ENCODE measurements at places on chromosomes 13 and 19.

DNA sequence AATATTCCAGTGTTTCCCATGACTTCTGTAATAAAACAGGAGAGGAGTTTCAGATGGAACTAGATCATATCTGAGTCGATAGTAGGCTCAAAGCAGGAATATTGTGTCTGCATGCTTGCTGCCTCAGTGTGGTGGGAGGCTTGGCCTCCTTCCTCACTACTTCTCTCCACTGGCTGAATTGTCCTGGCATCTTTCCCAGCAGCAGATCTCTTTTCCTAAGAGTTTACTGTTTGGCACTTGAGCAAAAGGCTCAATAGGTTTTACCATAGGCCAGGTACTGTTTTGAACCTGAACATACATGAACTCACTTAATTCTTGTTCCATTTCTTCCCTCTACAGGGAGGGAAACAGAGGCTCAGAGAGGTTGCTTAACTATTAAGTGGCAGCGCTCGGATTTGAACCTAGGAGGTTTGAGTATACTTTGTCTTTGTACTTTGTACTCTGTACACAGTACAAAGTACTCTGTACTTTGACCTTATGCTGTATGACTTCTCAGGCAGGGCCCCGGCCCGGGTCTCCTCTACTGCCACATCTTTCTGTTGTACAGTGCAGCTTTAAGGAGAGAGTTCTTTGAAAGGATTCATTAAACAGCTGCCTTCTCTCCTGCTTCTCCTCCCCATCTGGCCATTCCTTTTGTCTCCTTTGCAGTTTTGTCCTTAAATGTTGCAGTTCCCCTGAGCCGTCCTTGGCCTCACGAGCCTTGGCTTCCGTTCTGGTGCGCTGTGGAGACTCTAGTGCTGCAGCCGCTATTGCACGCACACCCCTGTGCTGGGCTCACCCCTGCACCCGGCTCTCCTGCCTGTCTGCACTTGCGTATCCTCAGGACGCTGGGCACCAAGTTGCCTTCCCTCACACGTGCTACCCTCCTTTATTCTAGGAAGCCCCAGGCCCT is 8.1 kb downstream of the B3GLCT start:
- no peak for DNase-seq

- DNase-seq: no peak
Observed at GRCh38 chr19:7831452-7831851, 1.4 kb downstream of the EVI5L start.

DNA sequence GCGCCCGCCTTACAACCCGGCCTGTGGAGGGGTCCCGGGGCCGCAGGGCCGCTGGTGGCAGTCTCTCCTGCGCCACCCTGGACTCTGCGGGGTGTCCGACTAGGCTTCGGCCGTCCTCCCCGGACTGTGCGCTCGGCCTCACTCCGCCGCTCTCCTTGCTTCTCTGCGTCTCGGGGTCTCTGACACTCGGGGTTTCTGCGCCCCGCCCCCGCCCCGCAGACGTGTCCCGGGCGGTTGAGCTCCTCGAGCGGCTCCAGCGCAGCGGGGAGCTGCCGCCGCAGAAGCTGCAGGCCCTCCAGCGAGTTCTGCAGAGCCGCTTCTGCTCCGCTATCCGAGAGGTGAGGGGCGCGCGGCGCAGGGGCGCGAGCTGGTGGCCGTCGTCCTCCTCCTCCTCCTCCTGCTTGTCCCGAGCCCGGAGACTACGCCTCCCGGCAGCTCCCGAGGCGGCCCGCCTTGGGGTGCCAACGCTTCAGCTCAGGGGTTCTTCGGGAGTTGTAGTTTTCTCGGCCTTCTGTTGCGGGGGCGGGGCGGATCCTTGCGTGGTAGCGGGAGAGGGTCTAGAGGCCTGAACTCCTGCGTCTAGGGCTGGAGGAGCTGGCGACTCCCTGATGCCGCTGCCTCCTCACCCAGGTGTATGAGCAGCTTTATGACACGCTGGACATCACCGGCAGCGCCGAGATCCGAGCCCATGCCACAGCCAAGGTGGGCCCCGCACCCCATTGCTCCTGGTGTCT is 627 bp downstream of the LIN7B start:
- DNase-seq: no peak

- DNase-seq: peak; percentile 78
Observed at GRCh38 chr13:37348916-37349643, 243.6 kb upstream of the CSNK1A1L start.

DNA sequence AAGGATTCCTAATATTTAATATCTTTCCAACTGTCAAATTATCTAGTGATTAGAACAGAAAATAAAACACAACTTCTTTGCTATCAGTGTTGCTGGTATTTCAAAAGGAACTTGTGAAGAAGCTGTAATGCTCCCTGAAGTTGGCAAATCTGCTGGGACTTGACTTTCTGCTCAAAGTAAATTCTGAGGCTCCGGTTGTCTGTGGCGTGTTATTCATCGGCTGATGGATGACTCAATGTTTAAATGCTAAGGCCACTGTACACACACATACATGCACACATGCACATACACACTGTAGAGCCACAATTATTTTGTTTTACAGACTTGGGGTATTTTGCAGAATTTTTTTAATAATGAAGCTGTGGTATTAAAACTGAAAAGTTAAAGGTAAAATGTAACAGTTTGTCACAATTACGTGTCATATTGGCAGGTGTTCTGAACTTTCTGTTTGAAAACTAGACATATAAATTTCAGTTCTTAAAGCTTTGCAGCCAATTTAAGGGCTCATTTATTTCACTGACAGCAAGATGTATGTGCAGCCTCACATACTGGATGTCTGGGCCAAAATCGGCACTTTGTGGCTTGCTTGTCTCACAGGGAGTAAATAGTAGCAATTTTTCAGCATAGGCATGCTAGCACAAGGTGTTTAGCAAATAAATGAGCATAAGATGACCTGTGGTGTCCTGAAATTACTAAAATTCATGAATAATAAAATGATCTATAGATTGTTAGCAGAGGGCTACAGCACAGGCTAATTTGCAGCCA is 1691.7 kb upstream of the PCDH20 start:
- no peak for DNase-seq

GRCh38 chr19:16325161-16325527 is 518 bp downstream of the KLF2 start:
- DNase-seq: no peak

- DNase-seq: no peak
Observed at GRCh38 chr19:6260912-6261650, 18.7 kb downstream of the MLLT1 start.

DNA sequence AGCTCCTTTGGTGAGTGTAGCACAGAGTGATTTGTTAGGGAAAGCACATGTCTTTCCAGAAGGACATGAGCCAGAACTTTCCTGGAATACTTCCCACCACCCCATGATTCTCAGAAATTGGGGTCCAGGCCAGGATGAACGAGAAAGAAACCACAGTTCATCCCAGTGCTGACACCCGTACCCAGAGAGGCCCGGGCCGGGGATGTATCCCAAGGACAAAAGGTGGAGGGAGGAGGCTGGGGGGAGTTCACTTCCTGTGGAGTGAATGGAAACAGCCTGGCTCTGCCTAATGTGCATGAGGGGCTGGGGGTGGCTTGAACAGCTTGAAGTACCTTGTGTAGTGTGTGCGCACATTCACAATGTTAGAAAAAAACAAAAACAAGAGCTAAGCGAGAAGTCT is 47.5 kb downstream of the CDADC1 start:
- no peak for DNase-seq

- no peak for DNase-seq
Observed at GRCh38 chr13:98576963-98577835, at the start of gene STK24. STK24 (minus strand) TSS chr13:98577107; CDS start chr13:98576786, 321 bp downstream.

- DNase-seq: no peak
Observed at GRCh38 chr13:82827724-82828123, 1054.5 kb downstream of the SLITRK1 start.

GRCh38 chr19:17471410-17472125 is 1.2 kb downstream of the SLC27A1 start:
- DNase-seq: no peak

DNA sequence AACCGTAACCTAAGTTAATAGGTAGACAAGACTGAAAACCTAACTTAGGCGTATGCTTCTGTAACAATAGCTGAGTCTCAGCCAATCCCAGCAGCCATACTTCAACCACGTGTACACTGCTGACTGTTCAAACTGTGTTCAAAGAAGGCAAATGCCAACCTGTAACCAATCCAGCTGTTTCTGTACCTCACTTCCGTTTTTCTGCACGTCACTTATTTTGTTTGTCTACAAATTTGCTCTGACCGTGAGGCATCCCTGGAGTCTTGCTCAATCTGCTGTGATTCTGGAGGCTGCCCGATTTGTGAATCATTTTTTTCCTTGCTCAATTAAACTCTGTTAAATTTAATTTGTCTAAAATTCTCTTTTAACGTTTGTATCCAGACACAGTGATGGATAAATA is 59.2 kb downstream of the EDNRB start:
- no peak for DNase-seq

GRCh38 chr13:47139519-47139918 is 242.7 kb upstream of the HTR2A start:
- no peak for DNase-seq

DNA sequence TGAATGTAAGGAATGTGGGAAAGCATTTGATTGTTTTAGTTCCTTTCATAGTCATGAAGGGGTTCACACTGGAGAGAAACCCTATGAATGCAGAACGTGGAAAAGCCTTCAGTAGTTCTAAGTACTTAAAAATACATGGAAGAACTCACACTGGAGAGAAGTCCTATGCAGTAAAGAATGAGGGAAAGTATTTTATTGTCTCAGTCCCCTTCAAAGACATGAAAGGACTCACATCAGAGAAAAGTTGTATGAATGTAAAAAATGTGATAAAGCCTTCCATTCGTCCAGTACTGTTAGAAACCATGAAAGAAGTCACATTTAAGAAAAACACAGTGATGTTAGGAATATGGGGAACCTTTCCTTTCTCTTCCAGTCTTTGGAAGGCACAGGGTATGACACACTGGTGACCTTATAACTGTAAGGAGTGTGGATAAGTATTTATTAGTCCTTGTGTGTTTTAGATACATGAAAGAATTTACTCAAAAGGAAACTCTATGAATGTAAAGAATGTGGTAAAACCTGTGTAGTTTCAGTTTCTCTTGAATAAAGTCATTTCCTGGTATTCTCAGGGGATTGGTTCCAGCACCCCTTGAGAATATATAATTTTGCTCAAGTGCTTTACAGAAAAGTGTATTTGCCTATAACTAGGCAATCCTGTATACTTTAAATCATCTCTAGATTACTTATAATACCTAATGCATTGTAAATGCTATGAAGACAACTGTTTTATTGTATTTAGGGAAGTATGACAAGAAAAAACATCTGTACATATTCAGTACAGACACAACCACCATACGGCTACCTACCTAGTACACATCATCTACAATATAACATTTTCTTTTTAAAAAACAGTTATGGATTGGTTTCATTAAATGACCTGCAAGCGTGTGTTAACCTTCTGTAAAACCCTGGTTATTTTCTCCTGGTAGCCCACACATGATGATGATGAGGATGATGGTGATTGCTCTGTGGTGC is 52.8 kb downstream of the ZNF823 start:
- DNase-seq: no peak

DNA sequence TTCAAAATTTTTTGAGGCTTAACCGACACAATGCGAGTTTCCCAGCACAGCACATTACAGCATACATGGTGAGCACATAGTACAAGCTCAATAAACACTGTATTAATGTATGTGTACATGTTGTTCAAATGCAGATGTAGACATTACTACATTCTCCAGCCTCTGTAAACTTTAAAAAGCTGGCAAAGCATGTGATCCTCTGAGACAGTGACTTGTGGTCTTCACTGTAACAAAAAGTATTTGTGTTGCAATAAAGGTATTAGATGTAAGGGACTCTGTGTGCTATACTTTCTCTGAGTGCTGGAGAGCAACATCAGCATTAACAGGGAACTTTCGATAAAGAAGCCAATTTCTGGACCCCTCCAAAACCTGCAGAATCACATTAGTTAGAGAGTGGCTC is 46.4 kb upstream of the ZNF254 start:
- DNase-seq: no peak

DNA sequence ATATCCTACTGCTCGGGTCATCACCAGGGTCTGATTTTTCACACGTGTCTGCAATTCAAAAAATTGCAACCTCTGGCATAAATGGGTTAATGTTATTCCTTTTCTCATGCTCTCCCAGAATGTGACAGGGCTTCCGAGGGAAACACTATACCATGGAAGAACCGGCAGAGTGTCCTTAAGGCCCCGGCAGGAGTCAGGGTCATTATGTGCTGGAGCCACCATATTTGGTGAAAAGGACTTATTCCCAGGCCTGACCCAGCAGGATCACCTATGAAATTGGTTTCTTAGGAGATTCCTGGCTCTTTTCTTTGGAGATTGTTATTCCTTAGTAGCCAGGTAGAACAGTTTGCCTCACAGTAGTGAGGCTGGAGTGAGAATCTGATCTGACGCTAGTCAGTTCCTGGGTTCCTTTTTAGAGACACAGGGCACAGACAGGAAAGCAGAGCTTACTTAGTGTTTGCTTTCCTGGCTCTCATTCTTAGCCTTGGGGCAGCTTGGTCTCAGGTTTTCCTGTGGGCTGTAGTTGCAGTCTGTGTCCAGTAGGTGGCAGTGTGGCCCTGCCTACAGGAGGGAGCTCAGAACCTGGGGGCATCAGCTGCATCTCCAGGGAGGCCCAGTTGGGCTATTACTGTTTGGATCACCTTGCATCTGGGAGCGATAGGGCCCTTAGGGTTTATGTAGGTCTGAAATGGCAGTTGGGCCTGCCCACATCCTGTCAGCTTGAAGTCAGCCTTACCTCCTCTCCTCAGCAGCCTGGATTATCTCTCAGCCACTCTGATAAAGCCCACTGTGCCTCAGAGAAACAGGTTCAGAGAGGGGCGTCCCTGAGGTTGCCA is 12.4 kb downstream of the SNRNP70 start:
- peak; percentile 42 for DNase-seq

DNA sequence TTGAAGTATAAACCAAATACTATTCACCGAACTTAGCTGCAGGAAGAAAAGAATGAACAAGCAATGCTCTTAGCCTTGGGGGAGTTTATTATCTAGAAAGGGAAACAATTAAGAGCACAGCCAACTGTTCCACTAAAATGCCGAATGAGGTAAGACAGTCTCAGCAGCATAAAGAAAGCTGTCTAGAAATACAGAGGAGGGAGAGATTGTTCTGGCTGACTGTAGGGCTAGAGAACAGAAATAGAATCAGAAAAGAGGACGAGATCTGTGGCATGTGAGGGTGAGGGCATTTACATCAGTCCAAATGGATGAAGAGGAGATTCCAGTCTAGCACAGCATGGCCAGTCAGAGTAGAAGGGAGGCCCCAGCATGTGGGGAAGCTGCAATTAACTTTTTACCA is 56.8 kb upstream of the TNFRSF19 start:
- DNase-seq: no peak

- DNase-seq: no peak
Observed at GRCh38 chr19:51477344-51477743, 995 bp upstream of the CEACAM18 start.

- peak; percentile 42 for DNase-seq
Observed at GRCh38 chr13:73754727-73755292, 379.4 kb downstream of the KLF12 start.

- DNase-seq: no peak
Observed at GRCh38 chr13:40984668-40985366, 34.3 kb downstream of the ELF1 start.

- DNase-seq: no peak
Observed at GRCh38 chr13:41548910-41549309, 91.6 kb downstream of the RGCC start.

- no peak for DNase-seq
Observed at GRCh38 chr19:39409208-39410016, 2.8 kb downstream of the ZFP36 start.

All from brain pericyte (primary cell).